T-helper 1 cell (primary cell): ENCODE measurements at places on chromosomes 6 and 20.

DNA sequence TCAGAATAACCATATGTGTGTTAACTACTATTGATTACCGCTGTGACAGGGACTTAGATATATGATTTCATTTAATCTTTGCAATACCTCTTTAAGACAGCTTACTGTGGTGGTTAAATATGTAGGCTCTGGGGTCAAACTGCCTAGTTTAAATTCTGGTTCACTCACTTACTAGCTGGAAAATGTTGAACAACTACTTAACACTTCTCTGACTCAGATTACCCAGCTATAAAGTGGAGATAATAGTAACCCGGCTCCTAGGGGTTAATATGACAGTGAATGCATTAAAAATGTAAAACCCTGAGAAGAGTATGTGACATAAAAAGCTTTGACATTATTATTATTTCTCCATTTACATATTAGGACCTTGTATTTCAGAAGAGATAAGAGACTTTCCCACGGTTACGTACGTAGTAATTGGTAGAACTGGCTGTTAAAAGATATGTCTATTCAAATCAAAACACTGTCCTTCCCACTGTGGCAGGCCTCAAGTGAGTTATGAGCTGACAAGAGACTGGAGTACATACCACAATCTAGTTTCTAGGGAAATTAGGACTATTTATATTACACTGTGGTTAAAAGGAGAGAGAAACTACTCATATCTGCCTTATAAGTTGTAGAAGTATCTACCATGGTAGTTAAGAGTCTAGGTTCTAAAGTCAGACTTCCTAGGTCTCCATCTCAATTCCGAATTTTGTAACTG lies 4.4 kb upstream of the PLCB1 start:
- DNase-seq: no peak

- DNase-seq: no peak
These were observed 50.0 kb downstream of the CNKSR3 start for GRCh38 chr6:154460306-154461071.

- no peak for DNase-seq
These were observed 24.5 kb upstream of the ABCC10 start for GRCh38 chr6:43402820-43403219.

- DNase-seq: no peak
These were observed 141.7 kb downstream of the CD164 start for GRCh38 chr6:109240370-109241084.

GRCh38 chr6:143629104-143630080 lies 48.4 kb upstream of the PHACTR2 start:
- no peak for DNase-seq

DNA sequence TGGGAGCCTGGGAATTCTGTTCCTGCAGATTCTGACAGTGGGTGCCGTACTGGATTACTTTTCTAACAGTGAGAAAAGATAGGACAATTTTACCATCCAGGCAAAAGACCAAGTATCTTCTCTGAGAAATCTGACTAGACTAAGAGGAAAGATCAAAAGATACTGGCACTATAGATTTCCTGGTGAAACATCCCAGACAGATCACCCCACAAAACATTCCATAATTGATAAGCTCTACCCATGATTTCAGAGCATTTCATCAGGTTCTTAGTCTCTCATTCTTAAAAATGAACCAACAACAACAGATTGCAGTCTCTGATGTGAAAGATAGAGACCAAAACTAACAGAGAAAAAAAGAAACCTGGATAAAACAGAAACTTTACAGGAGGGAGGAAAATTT lies 13.6 kb upstream of the UBR2 start:
- no peak for DNase-seq

GRCh38 chr6:116287689-116288282 lies 8.1 kb upstream of the TSPYL1 start:
- DNase-seq: no peak

DNA sequence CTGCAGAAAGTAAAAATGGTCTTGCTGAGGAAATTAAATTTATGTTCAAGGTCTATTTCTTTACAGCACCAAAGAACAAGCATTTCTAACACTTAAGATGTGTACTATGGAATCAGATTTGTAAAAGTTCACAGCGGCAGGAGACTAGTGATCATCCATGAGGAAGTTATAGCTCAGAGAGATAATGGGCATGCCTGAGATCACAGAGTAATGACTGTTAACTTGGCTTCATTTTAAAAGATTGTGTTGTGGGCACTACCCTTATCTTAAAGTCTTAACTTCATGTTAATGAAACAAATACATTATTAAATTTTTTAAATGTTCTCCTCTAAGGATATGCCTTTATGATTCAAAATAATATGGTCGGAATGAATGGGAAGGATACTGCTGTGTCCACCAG lies 168.6 kb downstream of the GMPR start:
- DNase-seq: no peak

- DNase-seq: peak; percentile 24
These were observed 296.5 kb downstream of the THBS2 start for GRCh38 chr6:168956884-168957730.

- DNase-seq: no peak
These were observed 73.6 kb downstream of the RNF182 start for GRCh38 chr6:13998356-13998755.

- DNase-seq: peak; percentile 28
These were observed 16.1 kb upstream of the RIPOR2 start for GRCh38 chr6:24951811-24952299.

DNA sequence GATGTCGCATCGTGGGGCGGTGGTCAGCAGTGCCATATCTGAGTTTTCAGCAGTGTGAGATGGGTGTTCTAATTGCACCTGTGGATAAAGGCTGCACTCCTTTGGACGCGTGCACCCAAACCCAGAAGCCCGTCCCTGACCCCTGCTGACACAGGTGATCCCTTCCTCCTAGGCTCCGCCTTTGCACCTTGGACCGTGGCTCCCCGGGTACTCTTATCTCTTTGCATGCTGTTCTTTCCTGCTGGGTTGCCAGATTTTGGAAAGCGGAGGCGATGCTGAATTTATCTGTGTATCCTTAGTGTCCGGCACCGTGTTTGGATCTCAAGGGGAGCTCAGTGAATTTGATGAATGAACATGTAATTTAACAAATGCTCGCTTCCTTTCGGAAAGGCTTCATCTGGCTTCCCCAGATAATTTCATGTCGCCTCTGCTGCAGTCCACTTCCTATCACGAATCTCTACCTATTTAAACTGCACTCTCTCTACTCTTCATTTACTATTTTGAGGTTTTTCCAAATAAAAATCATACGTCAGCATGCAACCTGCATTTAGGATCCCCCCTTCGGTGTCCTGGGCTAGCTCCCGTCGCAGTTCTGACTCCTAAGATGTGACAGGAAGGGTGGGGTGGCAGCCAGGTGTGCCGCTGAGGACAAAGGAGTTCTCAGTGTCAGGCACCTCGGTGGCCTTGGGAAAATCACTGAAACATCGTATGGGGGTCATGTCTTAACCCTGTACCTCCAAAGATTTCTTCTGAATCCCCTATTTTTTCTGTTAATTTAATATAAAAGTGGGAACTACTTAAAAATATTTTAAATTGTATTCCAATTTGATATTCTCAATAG lies 753 bp upstream of the PERP start:
- no peak for DNase-seq

DNA sequence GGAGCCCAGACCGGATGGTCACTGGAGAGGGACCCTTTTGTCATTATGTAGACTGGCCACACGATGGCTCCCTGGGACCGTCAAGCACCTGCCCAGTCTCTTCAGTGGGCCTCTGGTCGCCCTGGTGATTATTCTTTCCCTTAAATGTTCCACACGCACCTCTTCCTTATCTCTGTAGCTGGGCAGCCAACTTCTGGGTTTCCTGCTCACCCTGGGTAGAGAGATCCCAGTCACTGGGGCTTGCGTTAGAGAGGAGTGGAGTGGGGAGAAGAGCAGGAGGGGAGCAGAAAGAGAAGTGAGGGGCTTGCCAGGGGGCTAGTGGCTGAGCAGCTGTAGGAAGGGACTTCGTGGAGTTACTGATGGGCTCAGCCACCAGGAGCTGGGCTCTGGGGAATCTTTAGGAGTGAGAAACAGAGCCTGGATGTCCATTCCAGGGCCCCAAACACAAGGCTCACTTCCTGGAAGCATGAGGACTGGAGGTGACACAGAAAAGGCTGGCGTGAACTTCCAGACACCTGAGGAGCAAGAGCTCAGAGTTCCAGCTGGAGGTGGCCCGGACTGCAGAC lies 150.1 kb downstream of the DHX35 start:
- DNase-seq: no peak

- DNase-seq: no peak
These were observed 64.9 kb upstream of the SULF2 start for GRCh38 chr20:47850146-47850545.

GRCh38 chr6:43666196-43666920 lies 21.2 kb downstream of the MRPS18A start:
- DNase-seq: no peak

- no peak for DNase-seq
These were observed 482.7 kb upstream of the JARID2 start for GRCh38 chr6:14763139-14763538.

DNA sequence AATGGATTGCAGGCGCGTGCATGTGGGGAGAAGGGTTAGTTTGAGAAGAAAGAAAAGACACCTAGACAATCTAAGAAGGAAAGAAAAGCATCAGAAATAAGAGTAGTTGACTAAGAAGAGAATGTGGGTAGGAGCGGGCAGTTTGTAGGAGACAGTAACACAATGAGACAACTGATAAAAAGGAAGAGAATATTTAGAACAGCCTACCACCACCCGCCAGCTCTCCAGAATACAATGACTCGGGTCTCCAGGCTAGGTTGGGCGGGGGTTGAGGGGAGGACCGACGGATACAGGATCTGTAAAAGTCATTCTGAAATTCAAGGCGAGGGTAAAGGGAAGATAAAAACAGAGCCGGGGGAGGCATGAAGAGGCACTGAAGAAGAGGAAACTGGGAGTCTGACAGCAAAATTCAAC lies 712 bp downstream of the ABHD16A start:
- no peak for DNase-seq

GRCh38 chr6:134472046-134472445 lies 154.1 kb upstream of the SGK1 start:
- no peak for DNase-seq

DNA sequence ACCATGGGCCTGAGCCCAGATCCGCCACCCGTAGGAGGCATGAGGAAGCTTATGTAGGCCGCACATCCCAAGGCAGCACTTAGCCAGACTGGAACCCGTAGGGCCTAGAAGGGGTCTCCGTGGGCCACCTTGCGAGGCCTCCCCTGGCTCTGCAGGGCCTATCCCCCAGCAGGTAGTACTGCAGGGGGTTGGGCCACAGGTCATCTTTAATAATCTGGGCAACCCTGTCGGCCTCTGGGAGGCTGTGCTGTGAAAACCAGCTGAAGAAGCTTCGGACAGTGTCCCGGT lies 18.5 kb downstream of the PLAGL2 start:
- no peak for DNase-seq

DNA sequence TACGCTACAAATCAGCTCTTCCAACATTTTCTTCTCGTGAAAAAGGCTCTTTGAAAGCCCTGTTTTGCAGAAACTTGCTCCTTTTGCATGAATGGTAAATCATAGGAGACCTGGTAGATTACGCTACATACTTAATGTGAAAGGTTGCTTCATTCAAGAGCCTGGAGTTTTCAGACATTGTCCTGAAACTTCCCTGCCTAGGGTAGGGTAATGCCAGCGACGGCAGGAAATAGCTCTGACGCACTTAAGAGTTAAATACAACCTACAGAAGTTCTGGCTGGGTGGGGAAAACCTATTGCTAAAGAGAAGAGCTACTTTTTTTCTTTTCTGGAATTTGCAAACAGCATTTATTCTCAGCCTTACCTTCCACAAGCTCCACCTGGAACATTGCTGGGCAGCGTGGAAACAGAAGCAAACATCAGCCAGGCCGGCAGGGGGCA lies 144.5 kb downstream of the LPA start:
- no peak for DNase-seq

GRCh38 chr20:37007898-37008649 lies 56.6 kb upstream of the SAMHD1 start:
- no peak for DNase-seq

GRCh38 chr20:21693322-21693721 lies 12.1 kb upstream of the PAX1 start:
- DNase-seq: no peak

DNA sequence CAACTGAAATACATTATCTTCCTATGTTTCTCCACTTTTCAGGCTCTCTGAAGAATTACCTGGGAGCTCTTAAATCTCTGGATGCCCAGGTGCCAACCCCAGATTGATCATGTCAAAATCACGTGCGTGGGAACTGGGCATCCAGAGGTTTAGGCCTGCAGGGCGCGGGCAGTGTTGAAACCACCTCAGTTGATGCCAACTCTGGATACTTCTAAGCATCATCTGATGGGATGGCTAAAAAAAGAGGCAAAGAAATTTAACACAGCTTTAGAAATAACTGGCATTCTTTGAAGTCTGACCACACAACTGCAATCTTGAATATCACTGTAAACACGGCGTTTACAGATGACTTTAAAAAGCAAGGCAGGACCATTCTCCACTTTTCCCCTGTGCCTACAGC lies 41.9 kb downstream of the PTGIS start:
- DNase-seq: no peak

DNA sequence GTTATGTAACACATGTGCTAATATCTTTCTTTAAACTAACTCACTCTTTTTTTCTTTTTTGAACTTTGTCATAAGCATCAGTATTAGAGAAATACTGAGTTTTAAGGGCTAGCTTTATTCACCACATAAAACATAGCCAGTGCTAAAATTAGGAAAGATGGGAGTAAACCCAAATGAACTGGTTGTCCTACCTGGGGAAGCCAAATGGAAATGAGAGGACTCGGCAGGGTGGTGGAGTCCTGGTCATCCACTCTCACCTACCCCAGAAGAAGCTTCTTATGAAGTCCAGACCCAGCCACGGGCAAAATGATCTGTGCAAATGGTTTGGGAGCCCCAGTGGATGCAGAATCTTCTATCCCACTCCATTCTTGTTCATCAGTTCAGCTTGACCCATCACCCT lies 56.1 kb downstream of the MDGA1 start:
- DNase-seq: no peak

- DNase-seq: no peak
These were observed 227.9 kb downstream of the PTPRT start for GRCh38 chr20:42961771-42962170.

DNA sequence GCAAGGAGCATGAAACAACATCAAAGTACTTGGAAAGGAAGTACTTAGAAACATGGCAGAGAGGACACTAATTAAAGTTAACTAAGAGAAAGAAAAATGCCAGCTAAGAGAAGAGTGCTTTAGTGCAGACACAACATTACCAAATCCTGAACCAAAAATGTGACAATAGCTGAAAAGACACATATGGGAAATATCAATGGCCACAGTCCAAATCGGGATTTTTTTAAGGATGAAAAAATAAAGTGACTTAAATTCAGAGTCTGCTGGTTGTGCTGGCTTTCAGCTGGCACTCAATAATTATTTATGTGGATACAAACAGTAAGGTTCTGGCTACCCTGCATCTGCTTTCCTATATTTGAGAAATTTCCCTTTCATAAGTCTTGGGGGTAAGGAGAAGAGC lies 12.6 kb upstream of the DST start:
- DNase-seq: no peak

DNA sequence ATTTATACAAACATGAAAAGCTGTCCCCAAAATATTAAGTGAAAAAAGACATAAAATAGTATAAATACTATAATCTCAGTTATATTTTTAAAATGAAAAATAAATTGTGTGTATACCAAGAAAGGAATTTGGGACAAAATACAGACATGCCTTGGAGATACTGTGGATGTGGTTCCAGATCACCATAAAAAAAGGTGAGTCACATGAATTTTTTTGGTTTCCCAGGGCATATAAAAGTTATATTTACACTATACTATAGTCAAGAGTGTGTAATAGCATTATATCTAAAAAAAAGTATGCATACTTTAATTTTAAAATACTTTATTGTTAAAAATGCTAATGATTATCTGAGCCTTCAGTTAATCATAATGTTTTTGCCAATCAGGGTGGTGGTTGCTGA lies 17.4 kb upstream of the SDHAF4 start:
- DNase-seq: no peak

- DNase-seq: no peak
These were observed 93.5 kb downstream of the ERMARD start for GRCh38 chr6:169844946-169845345.
